Naive B cell (primary cell): ENCODE measurements at places on chromosomes 4 and X. TPM values are rescaled to one million over a fixed set of nuclear protein-coding genes. Genes with fewer than 3 reads are reported as not detected.

DNA sequence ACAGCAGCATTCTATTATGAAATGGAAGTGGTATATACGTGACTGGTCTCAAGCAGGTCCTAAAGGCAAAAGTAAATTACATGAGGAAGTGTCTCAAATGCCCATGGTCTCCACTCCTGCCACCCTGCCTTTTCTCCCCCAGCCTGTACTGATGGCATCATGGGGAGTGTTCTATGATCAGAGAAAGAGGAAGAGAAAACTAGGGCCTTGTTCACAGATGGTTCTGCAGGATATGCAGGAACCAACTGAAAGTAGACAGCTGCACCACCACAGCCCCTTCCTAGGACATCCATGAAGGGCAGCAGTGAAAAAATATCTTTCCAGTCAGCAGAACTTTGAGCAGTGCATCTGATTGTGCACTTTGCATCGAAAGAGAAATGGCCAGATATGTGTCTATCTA, 901.5 kb downstream of the ARAP2 start:
- no peak for DNase-seq
- H3K27me3 ChIP-seq: no peaks in the 10 kb centered on the region
- no peak overlapping the region for H3K4me3 ChIP-seq
- H3K27ac ChIP-seq: no peak overlapping the region
- H3K36me3 ChIP-seq: no peaks in the 10 kb centered on the region
- no peaks in the 10 kb centered on the region for H3K4me1 ChIP-seq

DNA sequence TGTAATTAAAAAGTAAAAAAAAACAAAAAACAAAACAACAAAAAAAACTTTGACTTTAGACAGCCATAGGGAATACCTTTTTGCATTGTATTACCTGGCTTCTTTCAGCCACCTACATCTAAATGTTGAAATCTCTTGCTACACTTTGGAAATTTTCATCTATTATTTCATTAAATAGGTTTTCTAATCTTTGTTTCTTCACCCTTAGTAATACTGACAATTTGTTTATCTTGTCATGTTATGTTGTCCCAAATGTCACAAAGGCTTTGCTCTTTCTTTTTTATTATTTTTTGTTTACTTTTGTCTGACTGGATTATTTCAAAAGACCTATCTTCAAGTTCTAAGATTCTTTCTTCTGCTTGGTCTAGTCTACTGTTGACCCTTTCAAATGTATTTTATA, 7.5 kb downstream of the PF4 start:
- H3K4me1 ChIP-seq: no peaks in the 10 kb centered on the region
- H3K4me3 ChIP-seq: no peak overlapping the region
- H3K36me3 ChIP-seq: no peaks in the 10 kb centered on the region
- DNase-seq: no peak

PARM1 gene
- polyA plus RNA-seq: 16.9 TPM

VCX3A gene
- polyA plus RNA-seq: not detected
